ENCODE measurements at places on chromosomes 12 and 14.
A peak's percentile ranks its signal among the peaks of the same experiment; 100 is the strongest.

DNA sequence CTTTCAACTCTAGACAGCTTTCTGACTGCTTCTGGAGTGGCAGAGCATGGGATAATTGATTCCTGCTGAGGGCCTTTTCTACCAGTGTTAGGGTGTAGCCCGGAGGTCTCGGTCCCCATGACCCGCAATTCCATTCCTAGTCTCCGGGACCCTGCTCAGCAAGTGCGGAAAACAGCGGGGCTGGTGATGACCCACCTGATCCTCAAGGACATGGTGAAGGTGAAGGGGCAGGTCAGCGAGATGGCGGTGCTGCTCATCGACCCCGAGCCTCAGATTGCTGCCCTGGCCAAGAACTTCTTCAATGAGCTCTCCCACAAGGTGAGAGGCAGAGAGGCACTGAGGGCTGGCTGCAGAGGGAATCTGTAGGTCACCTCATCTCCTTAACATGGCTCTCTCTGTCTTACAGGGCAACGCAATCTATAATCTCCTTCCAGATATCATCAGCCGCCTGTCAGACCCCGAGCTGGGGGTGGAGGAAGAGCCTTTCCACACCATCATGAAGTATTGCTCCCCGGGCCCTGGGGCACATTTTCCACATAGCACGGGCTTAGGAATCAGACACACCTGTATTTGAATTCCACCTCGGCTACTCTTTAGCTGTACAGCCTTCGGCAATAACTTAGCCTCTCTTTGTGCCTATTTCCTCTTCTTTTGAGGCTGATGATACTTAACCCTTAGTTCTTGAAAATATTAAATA is 5.6 kb upstream of the GAPDH start:
- DNase-seq = no peak

- no peak for DNase-seq
These were observed 65.3 kb upstream of the KCNJ8 start for GRCh38 chr12:21839776-21840175.

DNA sequence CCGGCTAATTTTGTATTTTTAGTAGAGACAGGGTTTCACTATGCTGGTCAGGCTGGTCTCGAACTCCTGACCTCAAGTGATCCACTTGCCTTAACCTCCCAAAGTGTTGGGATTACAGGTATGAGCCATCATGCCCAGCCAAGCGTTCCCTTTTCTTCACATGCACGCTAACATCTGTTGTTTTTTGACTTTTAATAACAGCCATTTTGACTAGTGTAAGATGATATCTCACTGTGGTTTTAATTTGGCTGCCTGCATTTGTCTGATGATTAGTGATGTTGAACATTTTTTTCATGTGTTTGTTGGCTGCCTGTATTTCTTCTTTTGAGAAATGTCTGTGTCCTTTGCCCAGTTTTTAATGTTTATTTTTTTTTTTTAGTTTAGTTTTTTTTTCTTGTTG is 10.2 kb upstream of the YARS2 start:
- DNase-seq = no peak

GRCh38 chr14:69247676-69248440 is 12.1 kb upstream of the GALNT16 start:
- no peak for DNase-seq

GRCh38 chr12:14416658-14417057 is 51.2 kb downstream of the ATF7IP start:
- peak; percentile 88 for DNase-seq

DNA sequence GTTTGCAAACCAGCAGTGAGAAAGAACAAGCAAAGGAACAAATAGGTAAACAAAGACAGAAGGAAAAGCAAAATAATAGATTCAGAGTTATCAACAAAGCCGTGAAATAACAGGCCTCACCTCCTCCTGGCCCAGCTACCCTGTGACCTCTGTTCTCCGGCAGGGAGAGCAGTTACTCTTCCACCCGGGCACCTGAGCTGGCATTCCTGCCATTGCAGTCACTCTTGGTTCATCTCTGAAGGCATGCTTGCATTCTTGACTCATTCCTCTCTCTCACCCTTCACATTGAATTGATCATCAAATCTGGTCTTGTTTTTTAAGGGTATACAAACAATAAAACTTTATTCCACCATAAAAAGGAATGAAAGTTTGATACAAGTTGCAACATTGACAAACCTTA is 95.1 kb downstream of the TTC8 start:
- no peak for DNase-seq

DNA sequence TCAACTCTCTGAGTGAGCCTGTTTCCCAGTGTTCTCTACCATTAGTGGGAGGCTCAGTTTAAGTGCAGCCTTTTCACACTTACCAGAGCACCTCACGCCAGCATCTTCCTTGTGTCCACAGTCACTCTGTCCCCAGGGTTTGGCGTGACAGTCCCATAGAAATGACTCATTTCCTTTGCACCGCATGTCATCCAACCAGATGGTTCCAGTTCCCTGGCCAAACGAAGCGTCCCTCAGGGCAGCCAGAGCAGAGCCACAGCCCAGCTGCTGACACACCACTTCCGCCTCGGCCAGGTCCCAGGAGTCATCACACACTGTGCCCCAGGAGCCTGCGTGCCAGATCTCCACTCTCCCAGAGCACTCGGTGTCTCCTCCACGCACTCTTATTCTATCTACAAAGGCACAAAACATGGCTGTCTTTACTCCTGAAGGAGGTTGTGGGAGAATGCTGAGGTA is 65.4 kb downstream of the ACSM4 start:
- peak; percentile 54 for DNase-seq

DNA sequence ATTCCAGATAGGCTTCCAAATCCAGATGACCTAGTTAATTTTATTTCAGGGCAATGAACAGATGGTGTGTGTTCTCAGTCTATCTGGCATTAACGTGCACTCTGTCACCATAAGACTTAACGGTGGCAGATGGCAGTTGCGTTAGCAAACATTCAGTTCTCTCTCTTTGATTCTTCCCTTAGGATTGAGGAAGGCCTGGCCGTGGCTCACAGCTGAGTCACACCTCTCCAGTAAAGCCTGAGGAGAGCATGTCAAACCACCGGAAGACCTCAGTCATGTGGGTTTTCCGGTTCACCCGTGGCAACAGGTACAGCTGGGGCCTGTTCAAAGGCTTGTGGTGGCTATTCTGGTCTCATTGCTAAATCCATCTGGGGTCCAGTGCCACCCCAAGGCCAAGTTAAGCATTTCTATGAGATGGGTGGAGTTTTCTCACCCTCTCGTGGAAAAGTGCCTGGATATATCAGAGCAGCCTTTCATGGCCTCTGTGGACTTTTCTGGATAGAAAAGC is 545.1 kb upstream of the ATP2B1 start:
- DNase-seq = peak; percentile 99

DNA sequence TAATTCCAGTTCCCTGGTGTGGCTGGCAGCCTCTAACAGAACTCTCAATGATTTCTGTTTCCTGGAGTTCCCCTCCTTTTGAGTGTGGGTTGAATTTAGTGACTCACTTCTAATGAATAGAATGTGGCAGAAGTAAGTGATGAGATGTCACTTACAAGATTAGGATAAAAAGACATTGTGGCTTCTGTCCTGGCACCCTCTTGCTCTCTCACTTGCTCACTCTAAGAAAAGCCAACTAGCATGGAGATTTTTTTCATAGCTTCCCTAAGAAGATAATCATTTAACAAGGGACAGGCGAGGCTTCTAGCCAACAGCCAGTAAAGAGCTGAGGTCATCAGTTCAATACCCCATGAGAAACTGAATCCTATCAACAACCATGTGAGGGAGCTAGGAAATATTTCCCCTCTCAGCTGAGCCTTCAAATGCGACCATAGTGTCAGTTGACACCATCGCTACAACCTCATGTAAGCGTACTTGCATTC is 156.7 kb downstream of the TMTC3 start:
- DNase-seq = no peak

GRCh38 chr14:99186956-99187690 is 84.9 kb downstream of the BCL11B start:
- no peak for DNase-seq

- peak; percentile 31 for DNase-seq
These were observed 22.9 kb downstream of the DICER1 start for GRCh38 chr14:95134304-95134933.

DNA sequence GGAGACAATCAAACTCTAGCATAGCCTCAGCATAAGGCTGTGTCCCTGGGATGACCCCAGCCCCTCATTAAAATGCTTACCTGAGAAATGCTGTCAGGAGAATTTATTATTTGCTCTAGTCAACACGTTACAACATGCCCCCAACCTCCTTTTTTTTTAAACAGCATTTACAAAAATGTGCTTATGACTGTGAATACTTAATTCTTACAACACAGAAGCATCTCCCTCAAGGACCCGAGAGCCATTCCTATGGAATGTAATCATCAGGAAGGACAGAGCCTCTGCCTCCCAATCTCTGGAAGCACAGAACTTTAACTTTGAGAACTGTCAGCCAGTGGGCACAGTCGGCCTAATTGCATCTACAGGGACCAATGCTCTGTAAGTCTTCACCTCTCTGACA is 136.6 kb upstream of the OVCH1 start:
- no peak for DNase-seq

DNA sequence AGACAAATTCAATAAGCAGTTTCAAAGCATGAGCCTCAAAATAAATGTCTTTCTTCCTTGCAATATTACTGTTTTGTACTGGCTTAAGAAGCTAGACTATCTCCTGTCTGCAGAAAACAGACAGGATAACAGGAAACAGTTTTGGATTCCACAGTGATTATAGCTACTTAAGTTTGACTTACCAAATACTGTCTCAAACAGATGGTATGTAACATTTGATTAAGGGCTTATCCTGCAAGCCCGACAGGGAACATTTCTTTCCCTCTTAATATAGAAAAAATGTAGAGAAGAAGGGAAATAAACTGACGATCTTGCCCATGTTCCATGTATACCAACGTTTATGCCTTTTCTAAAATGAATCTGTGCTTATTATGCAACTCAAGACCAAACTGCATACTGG is 179.9 kb upstream of the EEA1 start:
- peak; percentile 63 for DNase-seq

- no peak for DNase-seq
These were observed 7.7 kb upstream of the RARG start for GRCh38 chr12:53239643-53240258.

DNA sequence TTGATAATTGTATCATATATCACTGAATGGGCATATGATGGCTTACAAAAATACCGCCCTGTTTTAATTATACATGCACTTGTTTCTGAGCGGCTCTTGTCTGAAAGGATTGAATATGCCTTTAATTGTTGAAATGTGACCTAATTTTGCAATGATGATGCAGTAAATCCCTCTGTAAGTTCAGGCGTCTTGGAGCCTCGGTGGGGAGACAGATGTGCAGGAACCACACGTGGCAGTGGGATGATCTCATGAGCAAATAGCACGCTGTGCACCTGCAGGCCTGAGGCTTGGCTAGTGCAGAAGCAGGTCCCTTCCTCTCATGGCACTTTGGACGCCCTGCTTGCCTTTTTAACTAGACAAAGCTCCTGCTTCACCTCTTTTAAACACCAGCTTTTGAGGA is 49.3 kb upstream of the ASPG start:
- no peak for DNase-seq

GRCh38 chr12:71725011-71725410 is 29.7 kb upstream of the RAB21 start:
- DNase-seq = no peak

GRCh38 chr12:94089891-94090290 is 58.5 kb upstream of the PLXNC1 start:
- DNase-seq = no peak

DNA sequence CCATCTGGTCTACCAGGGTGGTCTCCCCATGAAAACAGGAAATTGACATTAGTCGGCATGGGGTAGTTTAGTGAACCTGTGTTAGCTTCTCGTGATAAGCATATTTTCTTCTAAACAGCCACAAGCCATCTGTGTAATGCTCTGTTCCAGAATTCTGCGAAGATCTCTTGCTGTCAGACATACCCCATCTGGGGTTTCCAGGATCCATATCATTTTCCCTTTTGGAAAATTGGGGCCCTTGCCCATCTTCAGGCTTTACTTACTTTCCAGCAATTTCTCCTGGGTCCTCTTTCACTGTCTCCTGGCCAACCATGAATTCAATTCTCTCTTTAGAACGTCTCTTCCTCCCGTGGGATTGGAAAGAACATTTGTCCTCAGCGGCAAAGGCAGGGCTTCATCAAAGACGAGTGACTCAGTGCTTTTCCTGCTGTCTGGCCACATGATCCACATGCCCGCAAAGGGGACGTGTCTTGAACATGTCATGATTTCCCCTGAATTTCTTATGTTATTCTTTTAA is 21.4 kb upstream of the NCOR2 start:
- peak; percentile 87 for DNase-seq

DNA sequence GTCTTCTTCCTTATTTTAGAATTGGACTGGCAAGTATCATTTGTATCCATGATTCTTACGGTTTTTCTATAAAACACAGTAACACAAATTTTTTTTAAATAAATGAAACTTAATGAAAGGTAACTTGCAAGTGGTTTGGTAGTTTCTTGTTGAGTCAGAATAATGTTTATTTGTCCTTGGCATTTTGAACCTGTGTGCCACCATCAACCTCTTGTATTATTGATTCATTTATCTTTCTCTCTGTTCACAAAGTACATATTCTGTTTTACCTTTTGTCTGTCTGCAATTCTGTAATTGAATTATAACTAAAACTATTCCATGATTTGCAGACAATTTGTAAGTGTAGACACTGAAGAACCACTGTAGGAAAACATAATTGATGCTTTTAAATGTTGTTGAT is 54.7 kb downstream of the MIPOL1 start:
- no peak for DNase-seq

- DNase-seq = no peak
These were observed 10.7 kb upstream of the FAM234B start for GRCh38 chr12:13033476-13033875.

- no peak for DNase-seq
These were observed 1115.8 kb upstream of the ATXN7L3B start for GRCh38 chr12:73421832-73422231.

GRCh38 chr12:2999265-2999841 is 40.2 kb downstream of the TEAD4 start:
- DNase-seq = no peak

DNA sequence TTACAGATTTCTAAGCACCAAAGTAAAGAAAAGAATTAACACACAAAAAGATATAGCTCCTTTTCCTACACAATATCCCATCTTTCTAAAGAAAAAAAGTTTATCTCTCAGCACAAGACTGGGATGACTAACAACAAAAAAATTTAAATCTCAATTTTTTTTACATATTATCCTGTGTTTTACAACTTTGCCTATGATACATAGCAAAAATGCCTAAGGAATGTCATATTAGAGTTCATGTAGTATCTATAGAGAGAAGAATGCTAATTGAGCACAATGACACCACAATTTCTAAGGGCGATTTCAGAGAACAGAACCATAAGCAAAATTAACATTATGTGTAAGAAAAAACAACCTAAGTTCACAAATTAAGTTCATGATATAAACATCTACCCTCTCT is 16.3 kb downstream of the C2CD5 start:
- DNase-seq = no peak

- DNase-seq = no peak
These were observed 686.5 kb downstream of the LRFN5 start for GRCh38 chr14:42293180-42293579.

DNA sequence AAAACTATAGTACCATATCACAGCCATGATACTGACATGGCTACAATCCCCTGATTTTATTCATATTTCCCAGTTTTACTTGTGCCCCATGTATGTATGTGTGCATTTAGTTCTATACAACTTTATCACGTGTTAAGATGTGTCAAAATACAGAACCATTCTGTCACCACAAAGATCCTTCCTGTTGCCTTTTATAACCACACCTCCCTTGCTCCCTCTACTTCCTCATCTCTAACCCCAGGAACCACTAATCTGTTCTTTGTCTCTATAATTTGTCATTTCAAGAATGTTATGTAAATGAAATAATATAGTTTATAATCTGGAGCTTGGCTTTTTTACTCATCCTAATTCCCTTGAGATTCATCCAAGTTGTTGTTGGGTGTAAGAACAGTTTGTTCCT is 358.4 kb downstream of the DPF3 start:
- no peak for DNase-seq

All from dermis microvascular lymphatic vessel endothelial cell (primary cell).